ENCODE measurements at places on chromosomes 2 and 18.
A peak's percentile ranks its signal among the peaks of the same experiment; 100 is the strongest.

DNA sequence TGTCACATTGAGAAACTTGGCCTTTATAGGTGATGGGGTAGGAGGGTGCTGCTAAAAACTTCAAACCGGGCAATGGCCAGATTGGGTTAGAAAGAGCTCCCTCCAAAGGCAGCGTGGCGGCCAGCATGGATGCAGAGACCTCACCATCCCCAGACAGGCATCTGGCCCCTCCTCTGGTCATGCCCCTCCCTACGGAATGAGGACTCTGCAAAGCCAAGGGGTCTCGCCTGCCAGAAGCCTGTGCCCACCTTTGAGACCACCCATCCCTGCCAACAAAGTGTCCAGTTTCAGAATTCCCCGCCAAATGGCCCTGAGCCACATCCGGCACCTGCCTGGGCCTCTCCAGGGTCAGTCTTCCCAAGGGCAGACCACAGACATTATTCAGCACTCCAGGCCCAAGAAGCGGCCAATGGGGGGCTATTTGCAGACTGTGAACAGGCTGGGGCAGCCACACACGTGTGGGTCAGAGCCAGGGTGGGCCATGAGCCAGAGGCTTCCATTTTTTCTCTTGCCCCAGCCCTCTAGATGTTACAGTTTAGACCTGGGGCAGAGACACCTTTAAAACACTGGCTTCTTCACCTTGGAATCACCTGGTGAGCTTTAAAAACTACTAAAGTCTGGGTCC, 4.2 kb upstream of the ATP6V1B1 start:
- DNase-seq = no peak

- peak; percentile 71 for DNase-seq
Measured at GRCh38 chr2:68196120-68196716, 38.5 kb downstream of the PNO1 start.

DNA sequence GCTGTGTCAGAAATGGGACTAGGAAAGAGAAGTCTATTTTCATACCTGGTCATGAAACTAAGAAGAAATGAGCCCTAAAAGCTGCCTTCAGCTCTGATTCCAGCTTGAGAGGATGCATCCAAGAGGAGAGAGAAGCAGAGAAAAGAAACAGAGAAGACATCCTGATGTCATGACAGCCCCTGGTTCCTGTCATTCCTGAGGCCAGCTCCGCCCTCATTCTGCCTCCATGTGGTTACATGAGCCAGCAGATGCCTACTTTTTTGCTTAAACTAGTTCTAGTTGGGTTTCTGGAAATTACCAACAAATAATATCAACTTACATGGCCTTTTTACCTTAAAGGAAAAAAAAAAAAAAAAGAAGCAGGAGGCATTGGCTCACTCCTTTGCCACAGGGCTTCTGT, 14.1 kb upstream of the ACKR3 start:
- DNase-seq = no peak

GRCh38 chr2:65300761-65301711, 73.4 kb downstream of the ACTR2 start:
- DNase-seq = no peak

GRCh38 chr2:65991381-65992197, 443.3 kb upstream of the MEIS1 start:
- DNase-seq = peak; percentile 86

GRCh38 chr18:25827228-25827627, 263.2 kb downstream of the SS18 start:
- no peak for DNase-seq

Measured in sigmoid colon (tissue), 7 donors.